Sigmoid colon (tissue), 7 donors: ENCODE measurements at places on chromosomes 4 and X. TPM values are rescaled to one million over a fixed set of nuclear protein-coding genes. Genes with fewer than 3 reads are reported as not detected.

The FGG gene
- total RNA-seq, result not detected

The C1QTNF7 gene
- 21.4 TPM for total RNA-seq

DNA sequence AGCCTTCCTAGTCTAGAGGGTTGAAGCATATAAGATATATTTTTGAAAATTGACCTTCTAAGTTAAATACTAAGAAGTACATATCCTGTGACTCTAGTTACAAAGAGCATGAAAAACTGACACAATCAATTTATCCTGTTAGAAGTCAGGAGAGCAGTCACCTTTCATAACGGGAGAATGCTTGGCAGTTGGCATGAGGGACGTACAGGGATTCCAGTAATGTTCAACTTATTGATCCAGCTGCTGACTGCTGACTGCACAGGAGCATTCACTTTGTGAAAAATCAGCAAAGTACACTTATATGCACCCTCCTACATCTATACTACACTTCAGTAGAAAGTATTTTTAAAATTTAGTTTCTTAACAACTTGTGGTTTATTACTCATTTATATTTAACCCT lies 4.2 kb downstream of the ADAMTS3 start:
- no peak for DNase-seq

DNA sequence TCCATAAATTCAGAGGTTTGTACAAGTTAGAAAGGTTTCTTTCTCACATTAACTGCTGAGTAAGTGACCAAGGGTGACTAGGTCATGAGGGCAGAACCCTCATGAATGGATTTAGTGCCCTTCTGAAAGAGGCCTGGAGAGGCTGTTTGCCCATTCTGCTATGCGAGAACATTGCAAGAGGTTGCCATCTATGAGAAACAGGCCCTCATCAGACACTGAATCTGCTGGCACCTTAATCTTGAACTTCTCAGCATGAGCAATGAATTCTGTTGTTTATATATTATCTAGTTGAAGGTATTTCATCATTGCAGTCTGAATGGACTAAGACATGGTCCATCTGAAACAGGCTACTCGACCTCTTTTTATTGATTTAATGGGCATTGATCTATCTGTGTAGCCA lies 96.2 kb upstream of the GPRIN3 start:
- DNase-seq, result no peak

The CLCN3 gene
- 20.3 TPM for total RNA-seq

DNA sequence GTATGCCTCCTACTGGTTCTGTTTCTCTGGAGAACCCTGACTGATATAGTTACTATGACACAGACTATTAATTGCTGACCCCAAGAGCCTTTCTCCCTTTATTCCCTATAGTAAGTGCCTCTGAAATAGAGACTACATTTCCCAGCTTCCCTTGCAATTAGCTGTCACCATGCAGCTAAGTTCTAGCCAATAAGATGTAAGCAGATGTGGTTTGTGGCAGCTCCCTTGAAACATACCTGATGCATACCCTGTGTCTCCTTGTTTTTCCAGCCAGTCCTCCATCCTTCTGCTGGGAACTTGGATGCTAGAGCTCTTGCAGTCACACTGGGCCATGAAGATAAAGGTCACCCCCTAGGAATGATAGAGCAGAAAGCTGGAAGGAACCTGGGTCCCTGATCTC lies 9.7 kb upstream of the TMEM165 start:
- DNase-seq, result no peak

GRCh38 chr4:5572751-5573150 lies 135.6 kb downstream of the EVC2 start:
- no peak for DNase-seq

The TMSB15A gene
- not detected for total RNA-seq

DNA sequence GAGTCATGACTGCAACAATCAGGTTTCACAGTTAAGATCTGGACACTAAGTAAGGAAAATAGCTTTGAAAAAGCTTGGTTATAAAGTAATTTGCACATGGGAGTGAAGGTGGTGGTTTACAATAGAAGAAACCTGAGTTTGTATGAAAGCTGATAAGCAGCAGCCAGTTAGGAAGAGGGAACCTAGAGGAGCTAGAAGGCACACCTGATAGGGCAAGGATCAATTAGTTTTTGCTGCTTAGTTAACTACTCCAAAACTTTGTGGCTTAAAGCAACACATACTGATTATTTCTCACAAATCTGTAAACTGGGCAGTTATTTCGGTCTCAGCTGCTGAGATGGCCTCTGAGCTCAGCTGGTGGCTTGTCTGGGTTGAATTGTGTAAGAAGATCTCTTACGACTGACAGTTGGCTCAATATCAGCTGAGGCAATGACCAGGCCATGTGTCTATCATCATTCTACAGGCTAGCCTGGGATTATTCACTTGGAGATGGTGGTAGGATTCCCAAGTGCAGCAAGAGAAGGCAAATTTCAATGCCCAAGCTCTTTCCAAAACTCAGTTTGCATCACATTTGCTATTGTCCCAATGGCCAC lies 255.0 kb upstream of the PITX2 start:
- no peak for DNase-seq
